ENCODE measurements at places on chromosomes 12 and 14.

GRCh38 chr14:68670359-68670715, 122.5 kb downstream of the ZFP36L1 start:
- DNase-seq: peak; percentile 47

DNA sequence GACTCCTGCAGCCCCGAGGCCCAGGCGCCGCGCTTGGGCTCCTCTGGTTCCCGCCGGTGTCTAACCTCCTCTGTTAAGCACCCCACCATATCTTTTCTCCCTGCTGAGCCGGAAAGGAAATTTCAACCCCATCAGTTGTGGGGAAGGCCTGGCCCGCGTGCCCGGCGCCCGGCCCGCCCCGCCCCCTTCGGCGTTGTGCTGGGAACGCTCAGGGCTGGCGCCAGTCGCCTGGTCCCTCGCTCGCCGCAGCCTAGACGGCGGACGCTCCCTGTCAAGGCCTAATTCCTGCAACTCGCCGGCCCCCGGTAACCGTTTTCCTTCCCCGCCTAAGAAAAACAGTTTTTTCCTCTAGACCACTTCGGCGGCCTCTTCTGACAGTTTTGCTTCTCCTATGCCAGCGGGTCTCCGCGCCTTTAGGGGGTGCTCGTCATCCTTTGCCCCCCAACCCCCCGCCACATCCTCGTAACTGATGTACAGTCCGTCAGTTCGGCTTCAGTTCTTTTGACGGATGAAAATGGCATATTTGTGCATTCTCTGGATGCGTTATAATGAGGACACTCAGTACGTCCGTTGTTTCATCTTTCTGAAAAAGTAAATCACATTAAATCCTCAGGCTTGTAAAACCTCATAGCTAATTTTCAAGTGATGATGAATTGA, 506 bp upstream of the NAP1L1 start:
- no peak for DNase-seq

DNA sequence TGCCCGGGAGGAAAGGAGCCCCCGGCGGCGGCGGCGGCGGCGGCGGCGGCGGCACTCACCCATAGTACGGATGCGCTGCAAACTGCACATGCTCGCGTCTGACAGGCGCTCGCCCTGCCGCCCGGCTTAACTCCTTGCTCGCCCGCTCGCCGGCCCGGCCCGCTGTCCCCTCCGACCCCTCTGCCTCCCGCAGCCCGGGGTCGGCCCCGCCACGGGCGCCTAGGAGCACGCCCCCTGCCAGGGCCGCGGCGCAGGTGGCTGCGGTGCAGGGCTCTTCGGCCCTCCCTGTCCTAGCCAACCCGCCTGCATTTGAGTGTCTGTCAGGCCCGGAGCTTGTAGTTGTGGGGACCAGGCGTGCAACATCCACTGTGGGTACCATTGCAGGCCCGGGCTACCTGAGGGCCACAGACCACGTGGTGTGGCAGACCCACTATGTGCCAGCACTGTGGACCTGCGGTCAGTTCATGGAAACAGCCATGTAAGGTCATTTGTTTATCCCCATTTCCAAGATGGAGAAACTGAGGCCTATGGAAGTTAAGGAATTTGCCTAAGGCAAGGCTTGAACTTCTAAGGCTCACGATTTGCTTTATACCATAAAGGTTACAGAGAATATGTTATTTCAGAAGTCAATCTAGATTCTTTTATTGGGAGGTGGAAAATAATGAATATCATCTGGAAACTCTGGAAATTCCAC, 17.6 kb upstream of the PLEKHH1 start:
- DNase-seq: peak; percentile 35

DNA sequence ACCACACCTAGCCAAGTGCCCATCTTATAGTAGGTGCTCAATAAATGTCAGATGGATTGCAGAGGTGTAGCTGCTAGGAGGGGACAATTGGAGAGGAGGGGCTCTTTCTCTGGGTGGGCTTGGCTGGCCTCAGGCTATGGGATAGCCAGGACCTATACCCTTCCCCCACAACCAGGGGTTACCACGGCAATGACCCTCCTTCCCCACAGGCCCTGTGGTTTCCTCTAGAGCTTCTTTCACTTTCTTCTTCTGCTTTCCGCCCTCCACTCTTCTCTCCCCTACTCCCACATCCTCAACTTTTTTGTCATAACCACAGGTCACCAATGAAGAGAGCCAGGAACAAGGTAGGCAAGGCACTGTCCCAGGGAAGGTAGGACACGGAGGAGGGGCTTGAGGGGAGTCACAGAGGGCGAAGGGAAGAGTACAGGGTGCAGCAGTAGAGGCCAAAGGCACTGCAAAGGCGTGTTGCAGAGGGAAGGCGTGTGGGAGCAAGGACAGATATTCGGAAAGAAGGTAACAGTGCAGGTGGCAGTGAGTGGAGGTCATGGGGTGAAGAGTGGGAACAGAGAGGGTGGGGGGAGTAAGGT, 1.9 kb upstream of the ITGB7 start:
- no peak for DNase-seq

- peak; percentile 33 for DNase-seq
Observed at GRCh38 chr12:53868511-53868986, 70.1 kb upstream of the HOXC13 start.

- no peak for DNase-seq
Observed at GRCh38 chr14:28407996-28408395, 358.6 kb upstream of the FOXG1 start.

GRCh38 chr12:29023436-29024076, 125.5 kb upstream of the FAR2 start:
- no peak for DNase-seq

DNA sequence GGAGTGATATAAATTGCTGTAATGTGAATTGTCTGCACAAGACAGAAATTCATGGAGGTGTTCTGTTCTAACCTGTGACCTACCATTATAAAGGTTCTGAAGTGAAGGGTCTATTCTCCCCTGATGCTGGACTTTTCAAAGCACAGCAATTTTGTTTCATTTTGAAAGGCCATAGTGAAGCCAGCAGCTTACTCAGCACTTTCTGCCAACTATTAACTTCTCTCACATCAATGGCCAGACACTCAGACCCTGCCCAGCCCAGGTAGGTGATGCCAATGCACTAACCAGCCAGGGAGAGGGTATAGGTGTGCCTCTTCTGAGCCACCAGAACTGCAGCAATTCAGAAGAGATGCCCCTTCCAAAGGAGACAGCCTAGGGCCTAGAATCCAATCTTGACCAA, 43.9 kb downstream of the SLC15A4 start:
- DNase-seq: no peak

DNA sequence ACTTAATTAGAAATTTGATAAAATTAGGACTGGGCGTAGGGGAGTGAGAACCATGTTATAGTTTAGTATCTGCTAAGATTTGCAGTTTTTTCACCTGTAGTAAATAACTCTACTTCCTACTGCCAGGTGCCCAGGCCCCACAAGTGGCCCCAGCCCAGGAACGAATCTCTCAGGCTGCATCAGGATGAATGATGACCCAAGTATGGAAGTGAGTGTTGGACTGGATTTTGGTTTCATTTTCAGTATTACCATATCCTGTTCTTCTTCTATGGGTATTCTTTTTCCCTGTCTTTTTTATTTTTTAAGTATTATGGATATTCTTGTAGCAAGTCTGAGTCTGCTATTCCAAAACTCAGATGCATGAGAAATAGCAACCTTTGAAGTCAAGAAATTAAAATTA, 120.3 kb upstream of the BCAT1 start:
- no peak for DNase-seq

- peak; percentile 67 for DNase-seq
Observed at GRCh38 chr12:51591016-51591901, at the start of gene SCN8A. Gene SCN8A, plus strand, starts transcription at chr12:51591233. Its CDS starts 71,585 bp downstream, at chr12:51662818.

GRCh38 chr14:35196571-35196970, 74.2 kb downstream of the PRORP start:
- DNase-seq: peak; percentile 16

- no peak for DNase-seq
Observed at GRCh38 chr12:4939418-4940023, 29.8 kb downstream of the KCNA1 start.

DNA sequence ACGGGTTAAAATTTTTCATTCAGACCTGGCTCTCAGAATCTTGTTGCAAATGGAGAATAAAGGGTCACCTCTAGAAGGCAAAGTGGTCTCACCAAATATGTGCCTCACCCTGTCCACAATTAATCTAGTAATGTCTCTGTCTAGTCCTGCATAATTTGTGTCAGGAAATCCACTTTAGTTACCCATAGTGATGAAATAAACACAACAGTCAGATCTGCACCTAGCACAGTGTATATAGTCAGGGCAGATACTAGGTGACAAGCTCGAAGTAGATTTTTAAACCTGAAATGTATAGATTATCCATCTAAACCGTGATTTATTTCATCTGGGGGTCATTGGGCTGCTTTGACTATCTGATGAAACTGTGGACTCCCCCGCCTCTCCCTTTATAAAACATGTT, 15.9 kb upstream of the FLVCR2 start:
- DNase-seq: no peak

GRCh38 chr12:114779647-114780046, 95.7 kb upstream of the TBX3 start:
- no peak for DNase-seq

GRCh38 chr12:109729801-109730200, 16.2 kb downstream of the FAM222A start:
- DNase-seq: no peak

DNA sequence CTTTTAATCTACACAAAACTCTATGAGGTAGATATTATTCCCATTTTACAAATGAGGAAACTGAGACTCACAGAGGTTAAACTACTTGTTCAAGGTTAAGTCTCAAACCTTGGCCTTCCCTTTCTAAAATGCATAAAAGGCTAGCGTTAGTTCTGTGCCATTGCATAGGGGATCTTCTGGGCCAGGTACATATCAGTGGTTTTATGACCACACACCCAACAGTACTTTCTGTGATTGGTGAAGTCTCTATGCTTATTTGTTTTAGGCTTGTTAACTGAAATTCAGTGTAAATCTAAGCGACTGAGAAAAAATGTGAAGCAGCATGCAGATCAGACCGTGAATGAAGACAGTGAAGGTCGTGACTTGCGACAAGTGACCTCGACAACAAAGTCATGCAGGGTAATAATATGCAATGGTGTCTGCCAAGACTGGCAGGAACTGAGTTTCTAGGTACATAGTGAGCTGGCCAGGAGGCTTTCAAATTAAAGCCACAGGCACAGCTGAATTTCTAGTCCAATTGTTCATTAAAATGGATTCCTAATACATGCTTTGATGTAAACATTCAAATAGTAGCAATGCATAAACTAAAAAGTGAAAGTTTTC, 38.8 kb upstream of the GAS2L3 start:
- DNase-seq: no peak

DNA sequence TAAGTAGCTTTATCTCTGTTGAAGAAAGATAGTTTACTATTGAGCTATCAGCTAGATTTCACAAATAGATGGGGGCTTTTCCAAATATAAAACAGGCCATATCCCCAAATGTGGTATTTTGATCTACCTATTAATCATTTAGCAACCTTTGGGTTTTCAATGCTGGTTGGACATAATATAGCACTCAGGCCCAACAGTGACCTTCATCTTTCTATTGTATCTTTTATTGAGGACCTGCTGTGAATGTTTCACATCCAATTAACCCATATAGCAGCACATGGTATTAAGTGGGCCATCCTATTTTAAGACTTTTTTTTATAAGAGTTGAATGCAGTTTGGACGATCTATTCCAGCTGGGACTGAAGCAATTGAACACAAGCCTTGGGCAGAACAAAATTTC, 10.0 kb upstream of the NR1H4 start:
- DNase-seq: no peak

GRCh38 chr14:67526676-67527459, 6.2 kb upstream of the PLEKHH1 start:
- peak; percentile 56 for DNase-seq

DNA sequence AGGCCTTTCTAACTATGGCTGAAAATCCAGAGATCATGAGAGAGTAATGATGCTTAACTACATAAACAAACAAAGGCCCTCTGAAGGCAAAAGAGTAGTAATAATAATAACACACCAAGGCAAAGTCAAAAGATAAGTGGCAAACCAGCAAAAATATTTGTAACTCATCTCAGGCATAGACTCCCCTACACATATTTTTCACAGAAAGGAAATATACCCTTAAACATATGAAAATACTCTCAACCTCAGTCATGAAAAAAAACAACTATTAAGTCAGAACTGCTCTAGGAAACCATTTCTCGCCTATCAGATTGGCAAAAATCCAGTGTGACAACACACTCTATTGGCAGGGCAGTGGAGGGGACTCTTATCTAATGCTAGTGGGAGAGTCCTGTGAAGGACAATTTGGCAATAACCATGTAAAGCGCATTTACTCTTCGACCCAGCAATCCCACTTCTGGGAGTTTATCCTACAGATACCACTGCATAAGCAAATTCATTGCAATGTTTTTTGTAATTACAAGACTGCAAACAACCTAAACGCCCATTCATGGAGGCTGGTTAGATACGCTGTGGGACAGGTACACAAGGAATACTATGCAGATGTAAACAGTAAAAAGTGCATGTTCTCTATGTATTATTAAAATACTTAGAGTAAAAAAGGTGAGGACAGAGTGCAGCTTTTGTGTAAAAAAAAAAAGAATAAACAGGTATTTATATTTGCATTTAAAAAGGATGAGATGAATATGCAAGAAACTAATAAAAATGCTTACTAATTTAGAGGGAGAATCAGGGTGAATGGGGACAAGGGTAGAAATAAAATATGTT, 26.0 kb upstream of the IL22 start:
- DNase-seq: peak; percentile 37

DNA sequence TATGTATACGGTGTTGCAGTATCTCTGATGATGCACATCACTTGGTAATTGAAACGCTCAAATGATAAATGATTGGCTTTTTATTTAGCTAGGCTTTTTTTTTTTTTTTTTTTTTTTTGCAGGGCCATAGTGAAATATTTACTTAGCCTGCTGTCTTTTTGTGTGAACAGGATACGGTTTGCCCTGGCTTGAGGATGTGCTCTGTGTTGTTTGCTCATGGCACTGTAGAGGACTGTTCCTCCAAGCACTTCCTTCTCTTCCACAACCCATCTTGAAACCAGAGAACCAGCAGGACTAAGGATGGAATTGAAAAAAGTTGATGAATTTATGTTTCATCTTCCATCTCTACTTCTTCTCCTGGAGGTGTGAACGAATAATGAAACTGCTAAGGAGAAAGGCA, 15.5 kb upstream of the SSPN start:
- DNase-seq: no peak

All from EH (cell line).